ENCODE measurements at places on chromosomes 5 and 9.

- DNase-seq: peak; percentile 75
Observed at GRCh38 chr9:34547960-34548611, 25.3 kb upstream of the ENHO start.

GRCh38 chr5:74161170-74161569 is 479.4 kb downstream of the ENC1 start:
- DNase-seq: no peak

DNA sequence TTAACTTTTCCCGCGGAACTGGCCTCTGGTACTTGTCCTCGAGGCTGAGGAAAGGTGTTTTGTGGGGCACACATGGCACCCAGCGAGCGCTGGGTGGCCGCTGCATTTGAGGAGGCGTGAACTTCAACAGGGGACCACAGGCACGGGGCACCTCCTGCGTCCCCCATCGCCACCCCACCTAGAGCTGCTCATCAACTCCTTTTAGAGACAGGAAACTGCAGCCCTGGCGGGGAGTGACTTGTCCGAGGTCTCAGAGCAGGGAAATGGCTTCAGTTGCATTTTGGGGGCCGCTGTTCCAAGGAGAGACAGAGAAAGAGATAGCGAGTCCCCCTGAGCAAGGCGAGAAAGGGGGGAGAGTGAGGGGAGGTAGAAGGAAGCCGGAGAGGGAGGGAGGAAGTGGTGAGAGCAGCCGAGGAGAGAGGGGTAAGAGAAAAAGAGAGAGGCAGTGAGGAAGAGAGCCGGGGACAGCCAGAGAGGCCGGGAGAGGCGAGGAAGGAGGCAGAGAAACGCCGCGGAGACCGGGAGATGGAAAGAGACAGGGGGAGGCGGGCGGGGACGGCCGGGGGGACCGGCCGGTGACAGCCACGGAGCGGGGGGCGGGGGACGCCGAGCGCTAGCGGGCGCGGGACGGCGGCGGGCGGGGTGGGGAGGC is 12.5 kb upstream of the LHX2 start:
- DNase-seq: no peak

GRCh38 chr5:141669520-141669919 is 12.5 kb downstream of the ARAP3 start:
- no peak for DNase-seq

Measured in substantia nigra (tissue), 51 donors.